ENCODE measurements at places on chromosomes 3 and 15. TPM values are rescaled to one million over a fixed set of nuclear protein-coding genes. Genes with fewer than 3 reads are reported as not detected.

GRCh38 chr3:125594581-125595011 lies 701 bp downstream of the OSBPL11 start:
- no peak for DNase-seq

- no peak for DNase-seq
Measured at GRCh38 chr3:167773584-167773983, 38.1 kb downstream of the SERPINI1 start.

GRCh38 chr3:61872077-61872706 lies 310.8 kb downstream of the PTPRG start:
- no peak for DNase-seq

DNA sequence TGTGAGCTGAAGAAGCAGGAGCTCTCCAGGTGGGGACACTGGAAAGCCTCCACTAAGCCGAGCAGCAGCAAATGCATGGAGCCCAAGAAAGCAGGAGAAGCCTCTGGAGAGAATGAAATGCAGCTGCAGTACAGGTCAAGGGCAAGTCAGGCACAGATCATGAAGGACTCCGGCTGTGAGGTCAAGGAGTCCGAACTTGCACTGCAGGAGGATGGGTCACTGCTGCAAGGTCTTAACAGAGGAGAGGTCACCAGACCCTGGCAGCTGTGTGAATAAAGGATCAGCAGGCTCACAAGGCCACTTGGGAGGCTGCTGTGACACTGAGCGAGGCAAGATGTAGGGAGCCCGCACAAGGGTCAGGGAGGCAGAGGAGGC lies 24.7 kb upstream of the SLC41A3 start:
- no peak for DNase-seq

DNA sequence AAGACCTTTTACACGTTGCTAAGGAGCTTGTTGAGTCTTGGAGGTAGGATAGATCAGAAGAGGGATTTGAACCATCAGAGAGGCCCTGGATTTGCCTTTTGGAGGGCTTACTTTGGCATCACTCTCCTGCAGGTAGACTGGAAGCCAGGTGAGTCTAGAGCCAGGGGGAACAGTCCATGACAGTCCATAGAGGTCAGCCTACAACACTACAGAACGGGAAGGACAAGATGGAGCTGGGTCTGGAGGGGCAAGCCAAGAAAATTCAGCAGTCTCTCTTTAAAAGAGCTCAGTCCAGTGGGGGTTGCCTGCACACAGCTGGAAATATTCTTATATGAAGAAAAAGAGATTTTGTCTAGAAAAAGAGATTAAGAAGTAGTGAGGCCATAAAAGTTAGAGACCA lies 60.7 kb downstream of the HHLA2 start:
- no peak for DNase-seq

DNA sequence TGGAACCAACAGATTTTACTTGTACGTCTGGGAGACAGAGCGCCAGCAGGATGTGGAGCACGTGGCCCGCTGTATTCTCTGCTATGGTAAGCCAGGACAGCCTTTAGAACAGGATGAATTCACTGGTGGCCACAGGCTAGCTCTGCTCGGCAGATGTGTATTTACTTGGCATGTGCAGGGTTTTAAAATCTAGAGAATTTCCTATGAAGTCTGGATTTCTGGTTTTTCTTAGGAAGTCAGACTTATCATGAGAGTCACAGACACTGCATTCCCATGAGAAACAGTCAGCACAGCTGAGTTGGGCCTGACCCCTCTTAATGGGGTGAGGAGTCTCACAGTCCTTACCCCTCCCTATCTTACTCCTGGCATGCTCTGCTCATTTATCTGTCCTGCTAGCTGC lies 84.6 kb upstream of the COL6A5 start:
- no peak for DNase-seq

DNA sequence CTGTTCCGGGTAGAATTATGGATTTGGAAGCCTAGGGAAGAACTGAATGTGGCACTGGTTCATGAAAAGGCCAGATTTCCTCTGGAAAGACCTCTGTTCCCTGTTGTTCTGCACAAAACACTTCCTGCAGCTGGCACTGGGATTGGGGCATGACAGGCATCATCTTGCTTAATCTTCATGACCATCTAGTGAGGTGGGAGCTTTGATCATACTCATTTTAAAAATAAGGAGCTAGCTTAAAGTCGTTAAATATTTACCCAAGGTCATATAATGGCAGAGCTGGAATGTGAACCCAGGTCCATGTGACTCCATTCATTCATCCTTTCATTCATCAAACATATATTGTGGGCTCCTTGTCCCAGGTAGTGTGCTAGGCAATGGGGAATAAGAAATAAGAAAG lies 40.4 kb downstream of the EBLN2 start:
- DNase-seq = no peak

DNA sequence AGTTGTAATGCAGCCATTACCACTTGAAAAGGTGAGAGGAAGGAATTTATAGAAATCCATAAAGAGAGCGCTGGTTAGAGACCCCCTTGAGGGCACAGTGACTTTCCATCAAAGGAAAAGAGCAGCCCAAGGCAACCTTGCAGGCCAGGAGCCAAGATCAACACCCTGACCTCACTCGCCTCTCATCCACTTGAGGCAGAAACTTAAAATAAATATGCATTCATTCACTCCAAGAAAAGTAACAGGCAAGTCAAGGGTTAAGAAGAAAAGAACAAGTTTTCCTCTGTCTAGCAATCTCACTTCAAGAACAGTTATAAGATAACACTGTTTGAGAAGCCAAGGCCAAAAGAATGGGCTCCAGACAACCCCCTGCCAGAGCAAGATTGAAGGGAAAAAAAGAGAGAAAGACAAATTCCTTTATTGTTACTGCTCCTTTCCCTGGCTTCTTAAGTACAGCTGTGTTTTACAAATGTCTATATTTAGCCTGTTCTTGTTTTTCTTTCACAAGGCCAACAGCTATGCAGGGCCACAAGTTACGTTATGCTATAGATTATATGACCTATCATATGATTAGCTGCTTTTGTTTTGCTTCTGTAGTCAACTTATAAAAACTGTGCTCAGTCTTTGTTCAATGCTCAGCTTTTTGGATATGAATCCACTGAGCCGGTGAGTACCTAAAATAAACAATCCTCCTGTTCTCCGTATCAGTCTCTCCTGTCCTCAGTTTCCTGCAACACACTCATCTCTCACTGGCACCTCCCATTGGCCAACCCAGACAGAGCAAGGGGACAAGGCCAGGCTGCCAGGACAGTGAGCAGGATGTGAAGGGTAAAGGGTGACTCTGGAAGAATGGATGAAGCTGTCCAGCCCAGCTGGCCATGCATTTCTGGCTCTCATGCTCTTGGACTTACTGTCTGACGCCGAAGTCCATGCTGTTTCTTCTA lies 15.8 kb upstream of the SSUH2 start:
- no peak for DNase-seq

- no peak for DNase-seq
Measured at GRCh38 chr3:164393171-164393570, 685.1 kb downstream of the SI start.

DNA sequence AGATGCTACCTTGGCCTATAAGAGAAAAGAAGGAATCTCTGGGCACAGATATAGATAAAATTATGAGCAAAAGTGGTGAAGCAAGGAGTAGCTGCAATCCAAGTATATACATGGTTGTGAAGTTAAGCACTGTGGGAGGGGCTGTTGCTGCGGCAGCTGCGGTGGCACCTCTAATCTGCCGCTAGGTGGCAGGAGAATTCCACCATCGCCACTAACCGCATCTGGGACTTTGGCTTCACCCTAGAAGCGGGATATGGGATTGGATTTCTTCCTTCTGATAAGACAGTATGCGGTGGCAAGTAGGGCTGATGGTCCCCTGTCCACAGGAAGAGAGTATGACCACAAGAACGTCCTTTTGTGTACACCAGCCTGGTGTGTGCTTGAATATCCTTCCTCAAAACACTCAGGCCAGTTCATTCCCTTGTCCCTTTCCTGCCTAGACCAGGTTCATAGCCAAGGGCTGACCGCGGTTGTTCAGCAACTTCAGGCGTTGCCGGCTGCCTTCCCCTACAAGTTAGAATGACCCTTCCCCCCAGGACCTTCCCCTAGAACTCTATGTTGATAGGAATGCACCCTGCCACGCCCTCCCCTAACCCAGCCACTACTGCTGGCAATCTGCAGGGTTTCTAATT lies 5.1 kb downstream of the MAGEL2 start:
- DNase-seq = peak; percentile 60

DNA sequence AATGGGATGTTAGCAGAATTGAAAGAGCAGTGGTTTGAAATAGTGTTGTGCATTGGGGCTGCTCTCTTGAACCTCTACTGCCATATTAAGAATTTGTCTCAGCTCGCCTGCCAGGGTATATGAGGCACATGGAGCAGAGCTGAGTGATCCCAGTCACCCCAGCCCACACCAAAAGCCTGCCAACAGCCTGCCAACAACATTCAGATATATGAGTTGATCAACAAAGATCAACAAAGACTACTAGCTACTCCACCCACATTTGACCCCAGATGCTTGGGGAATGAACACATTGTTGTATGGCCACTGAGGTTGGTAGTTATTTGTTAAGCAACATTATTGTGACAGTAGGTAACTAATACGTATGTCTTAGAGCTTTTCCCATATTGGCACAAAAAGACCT lies 570.9 kb upstream of the IL12A start:
- no peak for DNase-seq

GRCh38 chr3:33956776-33957175 lies 158.3 kb downstream of the PDCD6IP start:
- no peak for DNase-seq

DNA sequence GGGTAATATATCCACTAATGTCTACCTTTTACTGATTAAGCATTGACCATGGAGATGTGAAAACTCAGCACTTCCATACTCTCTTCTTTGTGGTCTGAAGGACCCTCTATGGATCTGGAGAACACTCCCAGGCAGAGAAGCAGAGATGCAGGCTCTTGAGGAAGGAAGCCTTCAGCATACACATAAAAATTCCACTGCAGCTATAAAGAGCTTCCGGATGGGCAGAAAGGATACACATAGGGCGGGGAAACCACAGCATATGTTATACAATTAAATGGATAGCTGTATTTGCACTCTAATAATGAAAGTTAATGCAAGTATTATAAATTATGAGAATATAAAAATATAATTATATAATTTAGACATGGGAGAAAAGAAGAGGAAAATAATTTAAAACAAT lies 1258.2 kb upstream of the ALCAM start:
- no peak for DNase-seq

DNA sequence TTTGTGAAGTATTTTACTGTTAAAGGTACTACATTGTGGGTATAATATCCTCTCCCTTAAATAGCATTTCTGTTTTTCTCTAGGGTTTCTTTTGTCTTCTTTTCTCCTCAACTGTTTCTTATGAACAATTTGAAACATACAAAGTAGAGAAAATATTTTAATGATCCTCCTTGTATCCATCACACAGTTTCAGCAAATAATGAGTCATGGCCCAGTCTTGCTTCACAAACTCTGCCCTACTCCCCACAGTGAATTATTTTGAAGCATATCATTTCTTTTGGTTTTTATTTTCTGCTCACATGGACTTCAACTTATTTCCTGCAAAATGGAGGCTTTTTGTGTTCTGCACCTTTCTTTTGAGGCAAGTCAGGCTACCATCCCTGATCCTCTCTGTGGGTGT lies 6.1 kb upstream of the SCAANT1 start:
- DNase-seq = no peak

DNA sequence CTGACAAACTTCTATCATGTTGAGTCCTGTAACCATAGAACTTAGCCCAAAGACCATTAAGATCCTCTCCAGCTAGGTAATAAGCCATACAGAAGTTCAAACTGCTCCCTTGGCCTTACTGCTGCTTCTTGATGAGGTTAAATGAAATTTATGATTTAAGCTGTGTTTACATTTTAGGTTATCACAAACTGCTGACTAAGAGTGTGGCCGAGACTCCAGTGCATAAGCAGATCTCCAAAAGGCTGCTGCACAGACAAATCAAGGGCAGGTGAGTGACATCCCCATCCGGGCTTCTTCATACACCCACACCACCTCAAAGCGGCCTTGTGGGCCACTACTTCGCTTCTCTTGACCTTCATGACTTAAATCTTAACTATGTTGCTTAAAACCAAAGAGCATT lies 39.0 kb downstream of the KIF7 start:
- no peak for DNase-seq

- DNase-seq = no peak
Measured at GRCh38 chr3:194129581-194130133, 6.3 kb upstream of the HES1 start.

GRCh38 chr3:38143511-38143910 lies 5.0 kb downstream of the MYD88 start:
- no peak for DNase-seq

GRCh38 chr3:98259707-98260106 lies 4.3 kb upstream of the OR5H6 start:
- no peak for DNase-seq

DNA sequence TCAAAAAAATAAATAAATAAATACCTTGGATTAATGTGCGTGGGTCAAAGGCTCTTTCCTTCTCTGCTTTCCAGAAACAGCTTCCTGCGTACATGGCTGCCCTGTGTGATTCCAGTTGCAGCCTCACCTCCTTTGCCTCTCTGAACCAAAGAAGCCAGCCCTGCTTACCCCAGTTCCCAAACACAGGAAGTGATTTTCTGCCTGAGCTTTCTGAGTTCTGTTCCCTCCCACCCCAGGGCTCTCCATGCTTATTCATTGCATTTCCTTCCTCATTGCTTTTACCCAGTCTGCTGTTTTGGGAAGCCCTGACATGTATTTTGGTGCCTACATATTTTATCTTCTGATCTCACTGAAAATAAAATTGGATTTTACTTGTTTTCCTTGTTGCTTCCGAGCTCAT lies 15.4 kb downstream of the ZSCAN2 start:
- DNase-seq = no peak

Gene ALDH1L1
- total RNA-seq = 1.6 TPM

Gene ZNF774
- 4.5 TPM for total RNA-seq

Gene IFT122
- total RNA-seq = 30.2 TPM

Gene IQCF5
- total RNA-seq = not detected

Gene C3orf22
- total RNA-seq = not detected

Gene MCTP2
- total RNA-seq = 1.2 TPM

Gene PP2D1
- total RNA-seq = not detected

Gene ARNT2
- 43.2 TPM for total RNA-seq

Gene GPR160
- 2.9 TPM for total RNA-seq

Gene PLSCR2
- total RNA-seq = not detected

Gene ARPIN
- 13.5 TPM for total RNA-seq

Gene ADCY5
- total RNA-seq = 29.8 TPM

Gene STX19
- not detected for total RNA-seq

Gene ESYT3
- total RNA-seq = 0.41 TPM
